Fibroblast of skin of scalp (primary cell): ENCODE measurements at places on chromosomes 3 and 15.
A peak's percentile ranks its signal among the peaks of the same experiment; 100 is the strongest.

DNA sequence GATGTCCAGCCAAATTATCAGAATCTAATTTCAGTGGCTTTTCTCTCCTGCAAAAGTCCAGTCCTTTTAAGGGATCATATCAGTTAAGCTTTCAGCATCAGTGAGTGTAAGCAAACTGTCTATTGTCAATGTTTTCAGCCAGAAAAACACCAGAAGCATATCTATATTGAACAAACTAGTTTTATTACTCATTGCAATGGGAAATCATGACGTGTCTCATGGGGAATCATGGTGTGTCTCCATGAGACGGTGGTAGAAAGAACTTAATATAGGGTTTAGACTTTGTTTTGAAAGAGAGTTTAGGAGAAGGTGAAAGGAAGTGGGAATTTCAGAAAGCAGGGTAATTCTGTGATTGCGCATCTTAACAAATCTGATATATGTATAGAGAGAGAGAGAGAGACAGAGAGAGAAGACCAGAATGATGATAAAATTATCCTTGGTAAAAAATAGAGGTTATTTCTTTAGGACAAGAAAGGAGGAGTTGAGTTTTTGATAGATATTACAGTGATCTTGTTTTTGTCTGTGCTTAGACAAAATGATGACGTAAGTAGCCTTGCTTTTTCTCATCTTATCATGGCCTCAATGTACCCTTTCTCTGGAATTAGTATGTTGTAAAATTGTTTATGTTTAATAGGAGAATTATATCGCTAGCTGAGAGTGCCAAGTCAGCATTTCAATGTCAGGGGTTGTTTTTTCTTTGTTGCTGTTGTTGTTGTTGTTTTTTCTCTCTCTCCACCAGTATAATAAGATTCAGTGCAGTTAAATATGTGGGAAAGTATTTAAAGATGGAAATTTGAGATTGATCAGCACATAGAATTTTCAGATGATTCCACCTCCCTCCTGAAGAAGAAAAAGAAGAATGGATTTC lies 129.9 kb upstream of the OSTN start:
- DNase-seq: no peak

DNA sequence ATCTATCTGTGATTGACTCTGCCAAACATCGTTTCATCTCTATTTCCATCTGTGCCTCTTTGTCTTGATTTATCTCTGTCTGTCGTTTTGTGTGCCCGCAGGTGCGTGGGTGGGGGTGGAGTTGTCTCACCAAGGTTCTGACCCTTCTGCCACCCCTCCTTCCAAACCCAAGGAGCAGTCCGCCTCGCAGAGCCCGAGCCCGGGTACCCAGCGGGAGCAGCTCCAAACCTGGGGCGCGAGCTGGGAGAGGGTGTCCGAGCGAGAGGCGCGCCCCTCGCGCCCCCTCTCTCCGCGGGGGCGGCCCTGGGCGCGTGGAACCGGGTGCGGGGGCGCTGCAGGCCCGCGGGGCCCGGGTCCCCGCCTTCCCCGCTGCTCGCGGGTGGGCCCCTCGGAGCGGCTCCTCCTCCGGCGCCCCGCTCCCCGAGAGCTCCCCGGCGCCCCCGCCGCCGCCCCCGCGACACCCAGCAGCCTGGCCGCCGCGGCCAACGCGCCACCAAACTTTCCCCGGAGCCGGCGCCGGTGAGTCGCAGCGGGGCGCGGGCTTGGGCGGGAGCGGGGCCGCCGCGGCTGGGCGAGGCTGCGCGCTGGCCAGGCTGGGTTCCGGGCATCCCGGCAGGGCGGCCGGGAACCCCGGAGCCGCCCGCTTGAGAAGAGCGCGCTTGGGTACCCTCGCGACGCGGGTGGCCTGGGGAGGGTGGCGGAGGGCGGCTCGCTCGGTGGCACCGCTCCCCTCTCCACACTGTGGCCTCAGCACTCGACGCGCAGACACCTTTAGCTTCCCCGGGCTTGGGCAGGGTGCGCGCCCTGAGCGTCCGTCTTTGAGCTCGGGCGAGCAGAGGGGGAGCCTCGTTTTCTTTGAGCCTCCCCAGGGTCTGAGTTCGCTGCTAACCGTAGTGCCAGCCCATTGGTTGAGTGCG lies at the start of gene HRH1:
Gene HRH1, plus strand, starts transcription at position 458 of the 917 bp plus-strand sequence. CDS start 104,545 bp downstream, outside the sequence.
- DNase-seq: peak; percentile 36

DNA sequence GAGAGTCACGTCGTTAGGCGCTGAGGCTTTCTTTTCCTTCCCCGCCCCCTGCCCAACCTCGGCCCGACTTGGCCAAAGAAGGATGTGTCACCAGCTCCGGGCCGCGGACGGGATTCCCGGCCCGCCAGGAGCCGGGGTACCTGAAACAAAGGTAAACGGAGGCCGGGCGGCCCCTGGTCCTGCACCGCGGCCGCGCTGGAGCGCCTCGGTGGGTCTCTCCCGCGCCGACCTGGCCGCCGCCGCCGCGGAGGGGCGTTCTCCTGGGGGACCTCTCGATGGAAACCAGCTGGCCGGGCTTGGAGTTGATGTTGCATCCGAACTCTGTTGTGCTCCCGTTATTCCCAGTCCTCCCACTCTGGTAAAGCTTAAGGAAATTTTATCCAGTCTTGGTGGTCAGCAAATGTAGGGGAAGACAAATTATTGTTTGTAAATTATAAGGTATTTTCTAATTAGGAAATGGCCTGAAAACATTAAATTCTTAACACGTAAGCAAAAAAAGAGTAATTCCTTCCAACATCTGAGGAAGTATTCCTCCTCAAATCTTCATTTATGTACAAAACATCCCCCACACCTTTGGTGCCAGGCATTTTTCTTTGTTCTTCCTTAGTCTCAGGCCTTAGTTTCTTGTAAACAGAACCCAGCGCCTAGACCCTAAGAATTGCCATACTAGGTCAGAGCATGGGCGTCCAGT lies 888 bp downstream of the PPP2R3A start:
- no peak for DNase-seq

DNA sequence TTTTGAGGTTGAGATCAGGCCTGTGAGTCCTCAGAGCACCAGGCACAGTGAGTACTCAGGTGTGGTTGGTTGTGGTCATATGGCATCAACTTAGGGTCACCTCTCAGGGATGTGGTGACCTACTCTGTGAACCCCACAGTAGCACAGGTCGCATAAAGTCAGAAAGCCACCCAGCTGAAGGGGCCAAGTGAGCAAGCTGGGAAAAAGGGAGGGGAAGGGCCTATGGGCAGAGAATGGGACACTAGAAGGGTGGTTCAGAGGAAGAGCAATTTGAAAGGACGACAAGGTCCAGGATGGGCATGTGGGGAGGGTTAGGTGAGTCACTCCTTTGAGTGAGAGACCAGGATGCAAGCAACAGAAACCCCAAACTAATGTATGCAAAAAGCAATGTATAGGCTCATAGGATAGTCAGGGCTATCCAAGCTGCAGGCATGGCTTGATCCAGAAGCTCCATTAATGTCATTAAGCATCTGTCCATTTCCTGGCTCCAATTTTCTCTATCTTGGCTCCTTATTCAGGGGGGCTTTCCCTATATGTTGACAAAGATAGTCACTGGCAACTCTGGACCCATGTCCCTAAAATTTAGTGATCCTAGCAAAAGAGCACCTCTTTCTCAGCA lies 33.5 kb downstream of the HMCES start:
- no peak for DNase-seq

- no peak for DNase-seq
These were observed 99.8 kb downstream of the KCNH8 start for GRCh38 chr3:19248143-19248542.

GRCh38 chr3:69986419-69986818 lies 13.1 kb upstream of the SAMMSON start:
- DNase-seq: no peak

GRCh38 chr3:78728406-78729145 lies 1039.2 kb downstream of the ROBO1 start:
- peak; percentile 71 for DNase-seq

DNA sequence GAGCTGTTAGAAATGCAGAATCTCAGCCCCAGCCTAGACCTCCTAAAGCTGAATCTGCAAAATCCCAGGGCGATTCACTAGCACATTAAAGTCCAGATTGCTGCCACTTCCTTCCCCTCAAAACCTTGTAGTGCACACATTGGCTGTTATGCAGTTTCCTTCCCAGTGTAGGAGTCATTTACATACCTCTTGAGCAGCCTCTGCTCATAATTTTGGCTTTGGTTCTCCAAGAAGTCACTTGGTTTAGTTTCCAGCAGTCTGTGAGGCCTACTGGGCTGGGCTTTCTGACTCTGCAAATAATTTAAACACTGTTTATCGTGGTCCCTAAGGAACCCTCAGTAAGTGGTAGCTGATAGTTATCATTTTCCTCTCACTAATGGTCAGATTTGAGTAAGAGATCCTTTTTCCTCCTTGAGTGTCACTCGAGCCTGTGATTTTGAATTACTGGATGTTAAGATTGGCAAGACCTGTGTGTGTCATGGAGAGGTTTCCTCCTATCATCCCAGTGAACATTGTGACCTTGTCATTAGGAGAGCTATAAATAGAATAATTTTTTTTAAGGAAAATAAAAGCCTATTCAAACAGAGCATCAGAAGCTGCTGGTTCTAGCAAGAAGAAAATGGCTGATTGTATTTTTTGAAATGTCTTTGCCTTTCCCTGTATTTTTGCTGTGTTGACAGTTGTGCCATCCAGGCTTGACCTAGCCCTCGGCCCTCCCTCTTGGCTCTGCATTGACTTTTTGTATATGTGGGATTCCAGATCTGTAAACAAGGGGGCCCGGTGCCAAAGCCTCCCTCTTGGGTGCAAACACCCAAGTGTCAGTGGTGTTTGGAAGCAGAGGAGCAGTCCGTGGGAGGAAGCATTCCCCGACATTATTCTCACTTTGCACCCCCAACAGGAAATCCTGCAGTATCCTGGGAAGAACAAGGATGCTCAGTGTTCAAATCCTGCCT lies 134.8 kb upstream of the ANKRD28 start:
- DNase-seq: no peak

DNA sequence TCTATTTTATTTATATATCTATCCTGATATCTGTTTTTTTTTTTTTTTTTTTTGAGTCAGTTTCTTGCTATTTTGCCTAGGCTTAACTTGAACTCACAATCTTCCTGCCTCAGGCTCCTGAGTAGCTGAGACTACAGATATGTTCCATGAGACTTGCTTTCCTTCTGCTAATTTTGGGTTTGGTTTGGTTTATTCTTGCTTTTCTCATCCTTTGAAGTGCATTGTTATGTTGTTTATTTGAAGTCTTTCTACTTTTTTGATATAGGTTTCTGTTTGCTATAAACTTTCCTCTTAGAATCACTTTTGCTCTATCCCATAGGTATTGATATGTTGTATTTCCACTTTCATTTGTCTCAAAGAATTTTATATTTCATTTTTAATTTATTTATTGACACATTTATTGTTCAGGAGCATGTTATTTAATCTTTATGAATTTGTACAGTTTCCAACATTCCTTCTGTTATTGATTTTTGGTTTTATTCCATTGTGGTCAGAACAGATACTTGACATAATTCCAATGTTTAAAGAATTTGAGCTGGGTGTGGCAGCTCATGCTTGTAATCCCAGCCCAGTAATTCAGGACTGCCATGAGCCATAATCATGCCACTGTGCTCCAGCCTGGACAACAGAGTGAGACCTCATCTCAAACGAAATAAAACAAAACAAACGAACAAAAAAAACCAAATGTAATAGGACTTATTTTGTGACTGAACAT lies 62.3 kb upstream of the PLSCR4 start:
- peak; percentile 73 for DNase-seq
